DMS 273 treated with DMSO at 0.1 percent for 48 hours (cell line): ENCODE measurements at places on chromosomes 13 and 19.

GRCh38 chr19:17784201-17785008 is 10.5 kb upstream of the B3GNT3 start:
- peak; percentile 33 for DNase-seq

DNA sequence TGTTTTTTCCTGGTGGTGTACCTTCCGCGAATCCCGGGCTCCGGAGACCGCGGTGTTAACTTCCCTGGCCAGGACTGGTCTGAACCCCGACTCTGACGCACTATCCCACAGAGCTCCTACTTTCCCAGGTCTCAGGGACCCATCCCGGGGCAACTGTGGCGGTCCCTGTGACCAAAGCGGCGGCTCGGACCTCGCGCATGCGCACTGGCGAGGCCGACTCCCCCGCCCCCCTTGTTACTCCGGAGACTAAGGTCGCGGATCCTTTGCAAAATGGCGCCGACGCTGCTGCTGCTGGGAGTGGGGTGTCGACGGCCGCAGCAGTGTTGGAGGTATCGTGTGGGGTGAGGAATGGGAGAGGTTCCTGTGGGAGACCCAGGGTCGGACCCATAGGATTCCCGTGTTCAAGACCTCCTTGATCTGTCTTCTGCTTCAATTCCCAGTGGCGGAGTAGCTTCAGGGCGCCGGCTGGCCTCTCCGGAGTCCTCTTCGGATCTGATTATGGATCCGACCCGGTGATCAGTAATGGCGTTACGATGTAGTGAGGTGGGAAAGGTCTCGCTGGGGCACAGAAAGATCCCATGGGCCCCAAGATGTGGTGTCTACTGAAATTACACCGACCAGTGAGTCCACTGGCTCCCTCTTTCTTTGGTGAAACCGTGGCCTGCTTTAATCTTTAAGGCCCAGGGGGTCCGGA is 66.6 kb upstream of the ZNF527 start:
- DNase-seq: no peak

DNA sequence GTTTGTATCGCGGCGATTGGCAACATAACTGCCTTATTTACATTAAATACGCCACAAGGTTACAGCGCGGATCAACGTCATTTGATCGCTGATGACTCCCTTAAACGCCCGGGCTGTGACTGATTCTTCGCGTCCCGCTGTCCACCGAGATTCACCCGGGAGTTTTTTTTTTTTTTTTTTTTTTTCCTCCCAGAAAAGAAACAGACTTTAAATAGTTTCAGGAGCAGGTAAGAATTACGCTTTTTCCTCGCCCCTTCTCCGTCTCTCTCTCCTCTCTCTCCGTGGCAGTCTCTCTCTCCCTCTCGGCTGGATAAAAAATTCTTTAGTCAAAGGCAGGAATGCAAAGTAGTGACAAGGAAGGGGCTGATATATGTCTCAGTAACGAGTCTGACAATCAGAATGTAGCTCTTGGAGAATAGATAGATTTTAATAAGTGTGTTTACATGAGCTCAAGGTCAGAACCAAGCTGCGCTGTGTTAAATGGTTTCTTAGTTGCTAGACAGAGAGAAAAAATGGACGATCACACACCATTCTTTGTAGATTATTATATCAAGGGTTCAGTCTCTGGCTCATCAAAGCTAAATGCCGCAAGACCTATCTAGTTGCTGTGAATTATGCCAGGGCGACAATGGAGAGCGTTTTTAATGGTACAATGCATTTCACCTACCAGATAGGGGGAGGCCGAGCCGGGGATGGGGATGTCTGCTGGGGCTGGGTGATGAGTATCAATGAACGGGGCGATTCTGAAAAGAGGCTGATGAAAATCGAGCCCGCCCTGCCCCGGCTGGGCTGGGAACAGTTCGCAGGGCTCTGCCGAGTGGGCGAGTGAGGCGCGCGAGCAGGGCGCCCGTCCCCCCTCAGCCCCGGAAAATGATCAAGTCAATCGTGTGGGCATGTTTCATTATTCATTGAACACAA is 147.2 kb upstream of the ZNF536 start:
- no peak for DNase-seq

DNA sequence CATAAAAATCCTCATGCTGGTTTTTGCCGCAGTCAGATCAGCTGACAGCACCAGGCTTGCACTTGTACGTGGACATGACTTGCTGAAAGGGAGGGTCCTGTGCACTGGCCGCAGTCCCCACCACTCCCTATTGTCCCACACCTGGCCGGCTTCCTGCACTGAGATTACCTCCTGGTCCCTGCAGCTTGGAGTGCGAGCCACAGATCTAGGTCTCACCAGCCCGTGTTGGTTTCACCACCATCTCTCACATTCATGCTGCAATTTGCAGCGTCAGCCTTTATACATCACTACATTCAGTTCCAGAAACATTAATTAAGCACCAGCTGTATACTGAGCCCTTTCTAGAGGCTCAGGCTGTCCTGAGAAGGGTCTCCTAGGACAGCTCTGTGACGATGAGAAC is 15.0 kb upstream of the CD22 start:
- DNase-seq: no peak

DNA sequence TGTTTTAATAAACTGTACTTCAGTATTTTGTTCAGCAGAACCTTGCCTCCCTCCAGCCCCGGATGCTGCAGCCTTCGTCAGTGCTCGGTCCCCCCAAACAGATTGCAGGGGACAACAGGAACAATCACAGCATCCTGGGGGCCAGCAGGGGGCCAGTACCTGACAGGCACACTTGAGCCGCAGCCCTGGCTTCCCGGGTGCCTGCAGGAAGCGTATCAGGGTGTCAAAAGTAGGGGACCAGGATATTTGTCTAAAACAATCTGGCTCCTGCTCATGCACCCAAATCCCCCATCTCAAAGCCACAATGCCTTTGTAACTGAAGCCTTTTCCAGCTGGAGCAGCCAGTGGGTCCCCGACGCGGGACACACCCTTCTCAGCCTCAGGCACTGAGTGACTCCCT is 167.5 kb upstream of the TSHZ3 start:
- DNase-seq: no peak
